Hematopoietic multipotent progenitor cell treated with erythropoietin and hydrocortisone succinate and interleukin-3 and kit ligand, for 17 days (in vitro differentiated cells): ENCODE measurements at places on chromosomes 5 and 9.

- DNase-seq, result no peak
Measured at GRCh38 chr9:101848485-101848919, 110.1 kb upstream of the GRIN3A start.

- no peak for DNase-seq
Measured at GRCh38 chr9:70256123-70256551, 2.6 kb upstream of the SMC5 start.

GRCh38 chr9:18056993-18057369, 417.0 kb upstream of the ADAMTSL1 start:
- no peak for DNase-seq

- DNase-seq, result no peak
Measured at GRCh38 chr5:151697452-151697851, 10.7 kb upstream of the SPARC start.

DNA sequence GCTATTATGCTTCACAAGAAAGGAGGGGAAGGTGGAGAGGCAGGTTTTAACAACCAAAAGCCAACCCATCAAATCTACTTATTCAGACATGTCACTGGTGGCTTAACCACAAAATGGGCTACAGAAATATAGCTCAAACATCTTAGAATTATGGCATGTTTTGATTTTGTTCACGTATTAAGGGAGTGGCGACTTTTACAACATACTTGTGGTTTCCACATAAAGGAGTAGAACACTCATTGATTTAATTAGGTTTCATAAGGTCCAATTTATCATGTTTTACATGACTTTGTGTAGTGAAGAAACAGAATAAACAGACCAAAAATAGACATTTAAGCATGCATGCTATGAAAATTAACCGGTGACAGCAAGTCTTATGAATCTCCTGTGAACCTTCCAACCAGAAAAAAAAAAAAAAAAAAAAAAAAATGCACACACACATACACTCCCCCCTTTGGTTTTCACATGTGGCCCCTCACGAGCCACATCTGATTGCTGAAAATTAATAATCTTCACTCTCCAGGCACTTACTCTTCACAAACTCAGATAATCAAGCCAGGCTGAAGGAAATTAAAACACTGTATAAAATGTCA, 5.4 kb downstream of the ZNF608 start:
- no peak for DNase-seq

DNA sequence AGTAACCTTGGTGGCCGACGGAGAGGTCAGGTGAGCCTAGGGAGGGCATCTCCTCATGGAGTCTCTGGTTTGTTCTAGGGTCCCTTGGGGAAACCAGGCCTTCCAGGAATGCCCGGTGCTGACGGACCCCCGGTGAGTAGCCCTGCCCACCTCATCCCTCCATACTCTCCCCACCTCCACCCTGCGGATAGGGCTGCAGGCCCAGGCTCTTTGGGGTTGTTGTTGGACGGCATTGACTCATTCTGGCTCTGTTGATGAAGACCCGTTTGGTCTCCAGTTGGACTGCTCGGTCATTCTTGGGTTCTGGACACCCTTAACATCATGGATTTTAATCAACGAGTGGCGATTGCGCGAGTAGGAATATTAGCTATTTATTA, 112.3 kb upstream of the FCN2 start:
- no peak for DNase-seq

DNA sequence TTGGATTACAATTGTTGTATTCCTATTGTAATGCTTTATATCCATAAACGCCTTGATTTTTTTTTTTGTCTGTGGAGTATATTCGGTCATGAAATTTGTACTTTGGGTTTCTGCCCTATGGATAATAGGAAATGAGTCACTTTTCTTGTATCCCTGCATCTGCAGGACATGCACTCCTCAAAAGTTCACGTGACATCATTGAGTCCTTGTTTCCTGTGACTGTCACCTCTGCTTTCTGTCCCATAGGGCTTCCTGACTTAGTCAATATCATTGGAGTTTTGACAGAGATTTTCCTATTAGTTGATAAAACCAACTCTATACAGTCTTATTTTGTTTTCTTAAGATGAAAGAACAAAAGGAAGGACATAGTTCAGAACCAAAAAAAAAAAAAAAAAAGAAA, 356.3 kb downstream of the MAT2B start:
- DNase-seq, result no peak

DNA sequence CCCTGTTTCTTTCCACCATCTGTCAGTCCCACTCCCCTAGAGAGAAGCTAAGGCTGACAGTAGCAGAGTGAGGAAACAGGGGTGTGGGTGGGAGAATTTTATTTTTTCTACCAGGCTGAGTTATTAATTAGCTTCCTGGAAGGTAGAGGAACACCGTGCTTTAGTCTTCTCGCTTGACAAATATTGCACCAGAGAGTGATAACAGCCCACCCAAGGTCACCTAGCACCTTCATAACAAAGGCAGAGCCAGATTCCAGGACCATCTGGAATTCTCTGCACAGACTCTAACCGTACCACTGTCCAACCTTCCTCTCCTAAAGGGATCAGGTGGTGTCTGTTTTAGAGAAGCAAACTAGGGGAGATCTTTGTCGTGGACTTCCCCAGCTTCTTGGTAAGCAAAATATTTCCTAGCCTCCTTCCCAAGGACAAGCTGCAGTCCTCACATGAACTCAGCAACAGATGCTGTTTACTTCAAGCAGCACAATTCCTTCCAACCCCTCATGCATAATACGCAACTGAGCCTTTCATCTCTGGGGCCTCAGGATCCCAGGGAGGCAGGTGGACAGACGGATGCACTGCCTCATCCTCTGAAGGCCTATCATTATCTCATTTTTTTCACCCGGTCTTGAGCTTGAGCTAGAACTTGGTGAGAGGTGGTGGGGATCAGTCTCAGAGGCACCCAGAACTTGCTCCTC, 308.7 kb upstream of the BRINP1 start:
- no peak for DNase-seq

DNA sequence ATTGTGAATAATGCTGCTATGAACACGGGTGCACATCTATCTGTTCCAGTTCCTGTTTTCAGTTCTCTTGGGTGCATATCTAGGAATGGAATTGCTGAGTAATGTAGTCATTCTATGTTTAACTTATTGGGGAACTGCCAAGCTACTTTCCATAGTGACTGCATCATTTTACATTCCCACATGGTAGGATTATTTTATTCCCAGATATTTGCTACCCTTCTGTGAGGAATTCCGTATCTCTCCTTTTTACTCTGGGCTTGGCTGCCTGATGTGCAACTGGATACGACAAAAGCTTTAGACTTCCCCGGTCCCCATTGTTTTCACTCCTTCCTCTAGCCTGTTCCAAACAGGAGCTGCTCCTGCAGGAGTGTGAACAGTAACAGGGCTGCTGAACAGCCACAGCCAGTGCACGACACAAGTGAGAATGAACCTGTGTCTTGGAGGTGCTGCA, 7.2 kb downstream of the TAS2R1 start:
- no peak for DNase-seq

- no peak for DNase-seq
Measured at GRCh38 chr9:38306899-38307298, 85.6 kb upstream of the ALDH1B1 start.

GRCh38 chr9:132586830-132587591, 4.6 kb downstream of the BARHL1 start:
- DNase-seq, result no peak

DNA sequence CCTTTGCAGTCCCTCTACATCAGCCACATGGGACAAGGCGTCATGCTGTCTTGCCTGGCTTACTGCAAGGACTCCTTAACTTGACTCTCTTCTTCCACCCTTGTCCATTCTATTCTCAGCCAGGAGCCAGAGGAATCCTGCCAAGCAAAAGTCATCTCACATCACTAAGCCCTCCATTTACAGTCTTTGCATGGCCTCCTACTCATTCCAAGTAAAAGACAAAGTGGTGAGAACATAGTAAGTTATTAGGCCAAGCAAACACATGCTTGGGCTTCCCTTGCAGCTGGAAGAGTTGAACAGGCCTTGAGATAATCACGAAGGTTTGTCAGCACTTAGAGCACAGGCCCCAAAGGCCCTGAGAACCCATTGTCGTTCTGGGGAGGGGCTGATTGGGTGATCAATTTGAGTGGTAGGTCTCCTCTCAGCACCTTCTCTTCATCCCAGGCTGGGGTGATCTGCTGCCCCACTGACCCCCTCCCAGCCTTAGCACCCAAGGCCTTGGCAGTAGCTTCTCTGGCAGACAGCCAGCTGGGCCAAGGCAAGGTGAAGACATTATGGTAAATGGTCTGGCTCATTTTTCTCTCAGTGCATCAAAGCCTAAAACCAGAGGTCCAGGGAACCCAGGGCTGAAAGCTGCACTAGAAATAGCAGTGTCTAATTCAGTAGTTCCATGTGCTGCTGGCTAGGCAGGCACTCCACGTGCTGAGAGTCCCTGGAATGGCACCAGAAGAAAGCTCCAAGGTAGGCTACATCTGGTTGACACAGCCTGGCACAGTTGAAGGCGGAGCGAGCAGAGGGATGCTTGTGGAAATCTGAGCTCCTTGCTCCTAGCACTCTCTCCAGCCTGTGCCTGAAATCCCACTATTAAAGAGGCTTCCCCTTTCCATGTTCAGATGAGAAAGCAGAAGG, 121.4 kb downstream of the ASTN2 start:
- DNase-seq, result no peak
